Activated naive CD8-positive, alpha-beta T cell treated with anti-CD3 and anti-CD28 coated beads, Interleukin-2, amount 10 ng/mL, durations not matched to agents 7 days and 5 days (primary cell): ENCODE measurements at places on chromosomes 6 and 20. TPM values are rescaled to one million over a fixed set of nuclear protein-coding genes. Genes with fewer than 3 reads are reported as not detected.
A peak's percentile ranks its signal among the peaks of the same experiment; 100 is the strongest.

GRCh38 chr6:89353702-89354392 is 1.3 kb upstream of the UBE2J1 start:
- peaks cover 52% of the 10 kb centered on the region for H3K4me1 ChIP-seq
- no peaks in the 10 kb centered on the region for H3K27me3 ChIP-seq
- DNase-seq = no peak
- peak overlapping the region; percentile 85 for H3K27ac ChIP-seq

DNA sequence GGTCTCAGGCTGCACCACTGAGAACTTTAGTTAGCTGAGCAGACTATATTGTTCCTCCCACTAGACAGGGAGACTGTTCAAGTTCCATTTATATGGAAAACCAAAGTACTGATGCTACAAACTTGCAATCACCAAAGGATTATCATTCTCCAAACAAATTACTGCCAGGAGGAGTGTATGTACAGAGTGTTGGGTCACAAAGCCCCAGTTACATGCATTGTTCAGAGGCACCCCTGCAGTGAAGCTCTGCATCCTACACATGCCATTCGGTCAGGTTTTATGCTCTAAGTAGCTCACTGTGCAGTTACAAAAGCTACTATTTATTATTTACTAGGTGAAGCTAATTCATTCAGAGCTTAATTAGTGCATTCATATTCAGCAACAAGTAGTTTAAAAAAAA is 75.8 kb downstream of the SMLR1 start:
- H3K4me1 ChIP-seq = no peaks in the 10 kb centered on the region
- H3K27me3 ChIP-seq = no peaks in the 10 kb centered on the region
- H3K36me3 ChIP-seq = peaks cover 2% of the 10 kb centered on the region
- no peak for DNase-seq
- H3K27ac ChIP-seq = no peak overlapping the region
- H3K4me3 ChIP-seq = no peak overlapping the region

DNA sequence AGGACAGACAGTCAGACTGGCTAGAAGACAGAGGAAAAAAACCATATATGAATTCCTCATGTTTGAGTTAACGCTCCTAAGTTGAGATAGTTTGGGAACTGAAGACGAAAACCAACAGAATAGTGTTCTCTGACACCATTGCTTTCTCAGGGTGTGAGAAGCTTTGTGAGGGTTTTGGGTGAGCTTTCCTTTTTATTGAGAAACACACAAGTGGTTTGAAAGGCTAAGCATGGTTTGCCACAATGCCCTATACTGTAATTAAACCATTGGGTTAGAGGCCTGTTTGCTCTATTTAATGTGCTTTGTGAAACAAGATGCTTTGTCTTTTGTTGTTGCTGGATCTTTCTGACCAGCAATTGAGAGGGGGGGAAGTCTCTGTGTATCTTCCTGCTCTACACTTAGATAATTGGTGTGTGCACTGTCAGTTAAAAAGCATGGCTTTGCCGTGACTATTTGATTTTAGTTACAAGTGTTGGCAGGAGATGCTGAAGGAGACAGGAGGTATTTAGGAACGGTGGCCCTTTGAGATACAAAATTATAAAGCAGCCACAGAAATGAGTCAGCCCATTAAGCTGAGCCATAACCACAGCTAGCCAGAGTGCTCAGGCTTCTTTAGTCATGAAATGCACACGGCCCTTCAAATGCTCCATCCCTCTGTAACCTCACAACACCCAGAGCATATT is 273.0 kb upstream of the PREP start:
- H3K36me3 ChIP-seq = peaks cover under 1% of the 10 kb centered on the region
- no peak for DNase-seq
- H3K27ac ChIP-seq = no peak overlapping the region

GRCh38 chr6:102928109-102928508 is 1534.6 kb downstream of the GRIK2 start:
- H3K27ac ChIP-seq = no peak overlapping the region
- H3K36me3 ChIP-seq = no peaks in the 10 kb centered on the region
- no peak for DNase-seq
- H3K4me3 ChIP-seq = no peak overlapping the region
- H3K4me1 ChIP-seq = no peaks in the 10 kb centered on the region
- no peaks in the 10 kb centered on the region for H3K27me3 ChIP-seq

- H3K4me3 ChIP-seq = no peak overlapping the region
- H3K36me3 ChIP-seq = no peaks in the 10 kb centered on the region
- H3K27ac ChIP-seq = no peak overlapping the region
- DNase-seq = no peak
- H3K4me1 ChIP-seq = no peaks in the 10 kb centered on the region
Measured at GRCh38 chr20:9220874-9221547, 152.1 kb downstream of the PLCB4 start.

Gene SOBP
- 1.4 TPM for total RNA-seq

Gene ADIG
- not detected for total RNA-seq
